Astrocyte (in vitro differentiated cells and primary cell): ENCODE measurements at places on chromosomes 16 and 17. TPM values are rescaled to one million over a fixed set of nuclear protein-coding genes. Genes with fewer than 3 reads are reported as not detected.

Gene RNPS1
- 193 and 209 TPM in 2 replicates for total RNA-seq

Gene GLOD4
- 48.3 and 61.8 TPM in 2 replicates for total RNA-seq

Gene EVI2B
- total RNA-seq: 0.11 TPM in 1 of 2 replicates, not detected in the other

Gene KRTAP9-2
- not detected in 2 replicates for total RNA-seq

Gene NOTUM
- total RNA-seq: 0.89 and 1.7 TPM in 2 replicates

DNA sequence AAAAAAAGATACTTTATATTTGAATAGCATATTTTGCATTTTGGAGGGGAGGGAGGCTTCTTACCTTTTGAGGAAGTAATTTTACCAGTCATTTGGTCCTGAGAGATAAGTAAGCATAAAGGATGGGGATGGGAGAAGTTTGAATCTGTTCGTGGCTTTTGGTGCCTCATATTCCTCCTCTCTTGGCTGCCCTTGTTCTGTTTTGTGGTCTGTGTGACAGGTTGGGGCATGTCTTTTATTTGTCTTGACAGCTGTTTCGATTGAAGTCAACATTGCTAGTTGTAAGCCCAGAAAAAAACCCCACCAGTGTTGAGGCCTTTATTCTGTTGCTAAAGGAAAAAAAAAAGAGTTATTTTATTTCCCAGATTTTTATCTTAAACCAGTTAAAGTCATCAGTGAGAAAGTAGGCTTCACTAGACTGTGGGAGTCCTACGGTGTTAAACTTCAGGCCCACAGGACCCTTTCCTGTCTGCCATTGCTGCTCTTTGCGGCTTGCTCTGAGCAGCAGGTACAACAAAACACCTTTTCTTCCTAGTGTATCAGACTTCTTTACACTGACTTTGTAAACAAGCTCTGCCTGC is 11.4 kb downstream of the SLC7A6 start:
- no peak for DNase-seq

DNA sequence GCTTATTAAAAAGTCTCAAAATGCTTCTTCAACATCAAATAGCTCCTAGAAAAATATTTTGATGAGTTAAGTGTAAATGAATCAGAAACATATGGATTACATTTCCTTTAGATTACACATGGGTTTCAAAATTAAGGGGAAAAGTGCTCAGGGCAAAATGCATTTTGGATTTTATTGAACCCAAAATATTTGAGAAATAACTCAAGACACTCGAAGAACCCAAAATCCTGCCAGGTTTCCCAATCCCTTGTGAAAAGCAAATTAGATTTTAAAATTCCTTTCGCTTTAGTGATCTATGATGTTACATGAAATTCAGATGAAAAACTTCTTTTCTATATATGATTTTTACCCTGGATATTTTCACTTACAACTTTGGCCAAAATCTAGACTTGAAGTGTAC is 847.4 kb upstream of the SOX9 start:
- no peak for DNase-seq

DNA sequence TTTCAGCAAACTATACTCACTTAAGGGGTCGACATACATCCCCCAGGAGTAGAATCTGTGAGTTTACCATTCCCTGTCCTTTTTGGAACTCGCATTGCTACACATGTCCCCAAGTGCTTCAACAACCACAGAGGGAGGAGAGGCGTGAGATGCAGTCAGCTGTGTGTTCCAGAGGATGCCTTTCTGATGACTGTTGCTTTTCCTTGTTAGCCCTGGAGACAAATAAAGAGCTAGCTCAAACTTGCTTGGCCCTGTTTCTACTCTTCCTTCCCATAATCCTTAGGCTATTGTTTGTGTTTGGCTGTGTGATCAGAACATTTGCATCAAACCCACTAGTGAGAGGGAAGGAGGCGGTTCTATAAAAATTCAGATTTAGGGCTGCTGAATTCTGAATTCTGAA is 264.0 kb downstream of the ENGASE start:
- peak; percentile 6 for DNase-seq

GRCh38 chr17:55383771-55384642 is 37.6 kb downstream of the MMD start:
- DNase-seq: no peak

- no peak for DNase-seq
Measured at GRCh38 chr17:29619251-29619650, 3.5 kb downstream of the CORO6 start.

- no peak for DNase-seq
Measured at GRCh38 chr16:55378616-55379015, 54.6 kb downstream of the IRX6 start.

DNA sequence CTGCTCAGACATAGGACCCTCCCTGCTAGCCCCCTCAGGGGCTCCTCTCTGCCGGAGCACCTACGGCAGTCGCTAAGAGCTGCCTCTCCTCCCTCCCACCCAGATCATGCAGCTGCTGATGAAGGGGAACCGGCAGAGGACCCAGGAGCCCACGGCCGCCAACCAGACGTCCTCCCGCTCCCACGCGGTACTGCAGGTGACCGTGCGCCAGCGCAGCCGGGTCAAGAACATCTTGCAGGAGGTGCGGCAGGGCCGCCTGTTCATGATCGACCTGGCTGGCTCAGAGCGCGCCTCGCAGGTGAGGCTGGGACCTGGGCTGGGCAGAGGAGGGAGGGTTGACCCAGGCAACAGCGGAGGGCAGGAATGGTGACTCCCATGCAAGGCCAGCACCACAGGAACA is 17.0 kb downstream of the BTBD17 start:
- DNase-seq: no peak
